Right lung (tissue), 10 donors: ENCODE measurements at places on chromosomes 7 and 10.
A peak's percentile ranks its signal among the peaks of the same experiment; 100 is the strongest.

DNA sequence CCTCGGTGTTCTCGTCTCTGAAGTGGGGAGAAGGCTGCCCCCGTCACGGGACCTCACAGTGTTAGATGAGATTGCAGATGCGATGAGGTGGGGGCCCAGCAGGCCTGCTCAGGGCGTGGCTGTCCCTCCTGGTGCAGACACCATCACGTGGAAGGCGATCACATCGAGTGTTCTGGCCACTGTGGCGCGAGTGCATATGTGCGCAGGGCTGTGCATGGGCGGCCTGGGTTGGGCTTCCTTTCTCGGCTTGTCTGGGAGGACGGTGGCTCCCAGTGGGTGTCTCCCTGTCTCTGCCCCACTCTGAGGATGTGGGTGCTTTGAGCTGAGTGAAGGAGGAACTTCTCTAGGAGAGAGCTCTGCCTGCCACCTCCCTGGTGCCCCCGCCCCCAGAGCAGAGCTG, 83.1 kb downstream of the LHPP start:
- DNase-seq, result no peak

DNA sequence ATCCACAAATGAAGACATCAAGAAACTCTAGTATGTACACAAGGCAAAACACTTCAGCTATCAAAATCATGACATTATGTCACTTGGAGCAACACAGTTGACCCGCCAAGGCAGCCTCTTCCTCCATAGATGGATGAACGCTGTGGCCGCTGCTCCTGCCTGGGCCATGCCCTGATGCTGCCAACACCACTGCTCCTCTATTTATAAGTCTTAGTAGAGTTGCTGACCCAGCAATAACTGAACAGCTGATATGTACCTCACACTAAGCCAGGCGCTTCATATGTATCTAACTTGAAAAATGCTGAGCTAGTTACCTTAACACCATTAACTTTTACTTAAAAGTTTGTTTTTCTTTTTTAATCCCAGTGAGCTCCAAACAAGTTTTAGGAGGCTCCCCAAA, 131.9 kb downstream of the LYZL1 start:
- no peak for DNase-seq

DNA sequence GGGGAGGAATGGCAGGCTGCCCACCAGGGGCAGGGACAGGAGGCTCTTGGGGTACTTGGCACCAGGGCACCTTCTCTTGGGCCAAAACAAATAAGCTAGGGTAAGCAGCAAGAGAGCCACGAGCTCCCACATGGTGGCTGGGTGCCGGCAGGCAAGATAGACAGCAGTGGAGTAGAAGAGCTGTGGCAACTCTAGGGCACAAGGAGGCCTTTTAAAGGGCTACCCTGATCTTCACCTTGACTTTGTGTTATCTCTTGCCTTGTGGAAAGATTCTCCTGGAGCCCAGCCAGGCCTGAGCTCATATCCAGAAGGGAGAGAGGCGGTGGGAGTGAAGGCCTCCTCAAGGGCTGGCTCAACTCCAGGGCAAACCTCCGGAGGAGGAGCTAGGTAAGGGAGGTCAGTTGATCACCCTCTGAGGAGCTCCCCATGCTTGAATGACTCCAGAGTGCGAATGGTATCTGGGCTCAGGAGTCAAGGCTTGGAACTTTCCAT, at the start of gene CYP17A1:
Gene CYP17A1, minus strand, starts transcription at position 184 of the 492 bp plus-strand sequence. Its CDS starts 52 bp downstream, at position 132.
- DNase-seq, result no peak

GRCh38 chr7:34835901-34836600, 178.0 kb downstream of the NPSR1 start:
- no peak for DNase-seq

- DNase-seq, result no peak
Measured at GRCh38 chr7:85025312-85025756, 161.5 kb downstream of the SEMA3D start.

- DNase-seq, result peak; percentile 59
Measured at GRCh38 chr7:6160191-6160623, 112.2 kb downstream of the CYTH3 start.

DNA sequence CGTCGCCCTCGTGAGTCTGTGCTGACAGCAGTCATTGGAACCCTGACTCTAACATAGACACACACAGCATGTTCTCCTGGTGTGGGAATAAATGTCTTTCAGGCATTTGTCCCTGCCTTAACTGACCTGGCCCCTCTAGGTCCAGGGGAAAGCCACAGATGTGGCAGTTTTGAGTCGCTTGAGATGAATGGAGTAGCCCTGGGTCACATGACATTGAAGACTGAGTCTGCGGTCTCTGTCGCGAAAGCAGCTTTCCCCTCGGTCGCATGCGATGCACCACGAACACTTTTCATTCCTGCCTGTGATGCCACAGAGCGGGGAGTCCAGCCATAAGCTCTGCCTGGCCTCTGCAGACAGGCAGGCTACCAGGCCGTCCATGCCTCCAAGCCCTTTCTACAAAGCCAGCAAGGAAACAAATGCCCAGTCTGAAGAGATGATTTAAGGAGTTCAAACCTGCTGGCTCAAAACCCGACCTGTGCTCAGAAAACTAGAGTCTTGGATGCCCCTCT, 172.3 kb downstream of the WDR37 start:
- no peak for DNase-seq

GRCh38 chr10:98694883-98695282, 248.1 kb upstream of the HPS1 start:
- DNase-seq, result no peak

GRCh38 chr7:20350518-20350951, 19.8 kb downstream of the ITGB8 start:
- no peak for DNase-seq

GRCh38 chr10:12730809-12731519, 270.5 kb downstream of the CCDC3 start:
- no peak for DNase-seq

- DNase-seq, result no peak
Measured at GRCh38 chr10:114313139-114313538, 74.1 kb downstream of the VWA2 start.

- DNase-seq, result no peak
Measured at GRCh38 chr7:128886391-128887168, 23.9 kb downstream of the ATP6V1F start.

DNA sequence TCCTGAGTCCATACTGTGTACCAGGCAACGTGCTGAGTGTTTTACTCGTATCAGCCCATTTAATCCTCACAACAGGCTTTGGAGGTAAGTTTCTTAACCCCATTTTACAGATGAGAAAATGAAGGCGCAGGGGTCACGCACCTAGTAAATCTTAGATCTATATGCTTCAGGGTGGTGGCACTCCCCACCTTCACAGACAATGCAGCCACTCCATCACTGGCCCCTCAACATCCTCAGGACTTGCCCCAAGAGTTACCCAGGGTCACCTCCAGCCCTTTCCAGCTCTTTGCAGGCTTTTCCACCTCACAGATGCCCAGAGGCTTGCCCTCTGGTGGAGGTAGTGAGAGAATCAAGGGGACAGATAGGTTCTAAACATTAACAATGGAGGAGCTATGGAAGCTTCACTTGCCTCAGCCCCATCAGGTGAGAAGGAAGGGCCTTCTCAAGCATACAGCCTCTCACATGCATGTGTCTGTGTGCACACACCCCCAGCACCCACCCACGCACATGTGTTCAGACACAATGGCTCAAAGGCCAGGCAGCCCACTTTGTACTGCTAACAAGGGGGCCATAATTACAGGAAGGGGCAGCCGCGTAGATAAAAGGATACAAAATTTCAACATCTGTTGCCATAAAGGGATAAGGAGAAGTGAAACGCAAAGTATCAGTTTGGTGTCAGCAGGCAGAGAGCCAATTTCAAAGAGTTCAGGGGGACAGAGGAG, 29.1 kb downstream of the DPCD start:
- DNase-seq, result no peak

- no peak for DNase-seq
Measured at GRCh38 chr10:59079386-59080226, 96.8 kb upstream of the PHYHIPL start.

DNA sequence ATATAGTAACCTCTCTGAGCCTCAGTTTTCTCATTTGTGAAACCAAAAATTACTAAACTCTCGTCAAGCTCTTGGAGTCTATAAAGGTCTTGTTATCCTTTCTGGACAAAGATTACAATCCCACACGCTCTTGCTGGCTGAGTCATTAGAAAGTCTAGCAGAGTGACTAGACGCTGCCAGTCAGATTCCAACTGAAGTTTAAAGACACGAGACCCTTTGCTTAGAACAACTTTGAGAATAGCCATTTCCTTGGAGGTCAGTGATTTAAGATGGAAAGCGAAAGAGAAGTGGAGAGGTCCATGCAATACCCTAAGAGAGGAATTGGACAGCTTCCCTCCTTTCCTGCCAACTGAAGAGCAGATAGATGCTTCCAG, 119.5 kb downstream of the APBB1IP start:
- DNase-seq, result no peak

GRCh38 chr7:2928613-2929311, 84.7 kb upstream of the GNA12 start:
- no peak for DNase-seq

DNA sequence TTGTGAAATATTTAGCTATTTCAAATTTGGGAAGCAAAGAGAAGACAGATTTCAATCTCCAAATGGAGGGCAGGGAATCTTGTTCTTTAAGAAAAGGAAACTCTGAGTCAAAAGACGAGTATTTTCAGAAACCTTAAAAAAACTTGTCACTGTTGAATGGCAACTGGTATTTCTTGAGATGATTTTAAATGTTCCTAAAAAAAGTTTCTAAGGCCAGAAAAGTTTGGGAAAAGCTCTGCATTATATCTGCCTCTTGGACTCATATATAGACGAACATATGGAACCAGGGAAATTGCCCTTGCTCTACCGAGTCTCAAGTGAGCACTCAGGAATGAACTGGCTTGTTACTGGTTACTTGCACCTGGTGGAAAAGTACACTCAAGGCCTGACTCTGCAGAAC, 69.5 kb downstream of the ADAM22 start:
- DNase-seq, result no peak

- DNase-seq, result no peak
Measured at GRCh38 chr10:124177180-124177518, 83.8 kb upstream of the CHST15 start.

DNA sequence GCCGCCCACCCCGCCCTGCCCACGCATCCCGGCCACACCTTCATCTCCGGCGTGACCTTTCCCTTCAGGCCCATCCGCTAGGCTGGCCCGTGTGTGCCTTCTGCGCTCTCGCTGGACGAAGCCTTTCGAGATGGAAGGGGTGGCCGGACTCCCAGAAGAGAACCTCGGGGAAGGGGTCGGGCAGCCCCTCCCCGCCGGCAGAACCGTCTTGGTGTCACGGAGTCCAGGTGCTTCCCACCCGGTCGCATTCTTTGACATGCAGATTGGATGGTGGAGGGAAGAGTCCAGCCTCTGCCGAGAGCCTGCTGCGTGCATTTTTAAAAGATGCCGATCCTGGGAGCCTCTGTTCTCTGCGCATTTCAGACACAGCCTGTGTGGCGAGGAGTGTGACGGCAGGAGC, 7.3 kb upstream of the ZNF853 start:
- DNase-seq, result no peak

DNA sequence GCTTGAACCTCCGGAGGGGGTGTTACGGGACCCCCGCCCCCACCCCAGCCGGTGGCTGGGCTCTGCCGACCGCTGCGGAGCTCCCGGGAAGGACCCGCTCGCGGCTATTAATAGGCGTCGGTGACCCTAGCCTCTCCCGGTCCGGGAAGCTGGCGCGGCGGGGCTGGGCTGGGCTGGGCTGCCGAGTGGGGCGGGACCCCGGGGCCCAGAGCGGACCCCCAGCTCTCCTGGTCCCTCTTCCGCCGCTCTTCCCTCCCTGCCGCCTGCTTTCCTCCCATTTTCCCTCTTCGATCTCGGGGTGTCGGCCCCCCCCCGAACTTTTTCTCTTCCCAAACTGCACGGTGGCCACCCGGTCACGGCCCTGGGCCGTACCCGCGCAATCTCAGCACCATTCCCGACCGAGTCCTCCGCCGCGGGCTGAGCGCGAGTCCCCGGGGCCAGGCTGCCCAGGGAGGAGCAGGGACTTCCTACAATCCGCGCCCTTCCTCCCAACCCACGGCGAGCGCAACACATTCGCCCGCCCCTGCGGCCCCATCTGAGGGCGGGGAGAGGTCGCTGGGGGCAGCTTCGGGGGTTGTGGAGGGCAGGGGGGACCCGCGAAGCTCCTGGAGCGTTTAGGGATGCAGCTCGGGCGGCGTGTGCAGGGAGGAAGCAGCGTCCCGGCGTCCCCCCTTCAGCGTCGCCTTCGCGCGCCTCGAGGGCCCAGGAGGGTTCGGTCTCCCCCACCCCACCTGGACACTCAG, 3.1 kb upstream of the ELFN1 start:
- no peak for DNase-seq

DNA sequence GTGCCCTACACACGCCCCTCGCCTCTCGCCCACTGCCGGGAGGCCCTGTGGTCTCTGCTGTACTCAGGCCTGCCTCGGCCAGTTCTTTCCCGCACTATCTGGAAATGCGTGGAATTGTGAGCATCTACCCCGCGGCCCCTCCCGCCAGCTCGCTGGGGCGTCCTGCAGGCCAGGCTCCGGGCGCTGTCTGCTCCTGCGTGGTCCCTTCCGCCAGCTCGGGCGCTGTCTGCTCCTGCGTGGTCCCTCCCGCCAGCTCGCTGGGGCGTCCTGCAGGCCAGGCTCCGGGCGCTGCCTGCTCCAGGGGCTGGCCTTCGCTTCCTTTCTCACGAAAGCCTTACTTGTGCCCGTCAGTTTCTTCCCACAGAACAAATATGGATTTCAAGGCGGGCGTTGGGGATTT, 14.9 kb downstream of the GET4 start:
- DNase-seq, result no peak

- DNase-seq, result no peak
Measured at GRCh38 chr10:71658467-71658745, 61.2 kb downstream of the C10orf105 start.

GRCh38 chr10:46555713-46556514, 544 bp downstream of the GPRIN2 start:
- DNase-seq, result no peak

DNA sequence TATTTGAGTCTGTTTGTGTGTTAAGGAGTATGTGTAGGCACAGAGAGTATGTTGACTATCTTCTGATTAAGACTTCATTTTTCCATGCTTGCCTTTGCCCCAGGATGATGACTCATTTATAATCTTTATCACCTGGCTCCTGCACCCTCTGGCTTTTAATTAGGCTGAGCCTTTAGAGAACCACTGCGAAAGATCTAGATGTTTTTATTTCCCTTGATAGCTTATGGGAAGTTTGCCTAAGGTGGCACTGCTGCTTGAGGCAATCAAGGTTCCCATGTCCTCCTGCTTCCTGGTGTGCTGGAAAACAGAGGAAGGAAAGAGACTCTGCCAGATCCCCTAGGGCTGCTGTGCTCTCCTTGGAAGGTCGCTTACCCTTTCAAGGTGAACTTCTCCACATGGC, 114.6 kb downstream of the ARL4A start:
- DNase-seq, result no peak

GRCh38 chr10:3357737-3358136, 185.2 kb upstream of the PITRM1 start:
- DNase-seq, result no peak

DNA sequence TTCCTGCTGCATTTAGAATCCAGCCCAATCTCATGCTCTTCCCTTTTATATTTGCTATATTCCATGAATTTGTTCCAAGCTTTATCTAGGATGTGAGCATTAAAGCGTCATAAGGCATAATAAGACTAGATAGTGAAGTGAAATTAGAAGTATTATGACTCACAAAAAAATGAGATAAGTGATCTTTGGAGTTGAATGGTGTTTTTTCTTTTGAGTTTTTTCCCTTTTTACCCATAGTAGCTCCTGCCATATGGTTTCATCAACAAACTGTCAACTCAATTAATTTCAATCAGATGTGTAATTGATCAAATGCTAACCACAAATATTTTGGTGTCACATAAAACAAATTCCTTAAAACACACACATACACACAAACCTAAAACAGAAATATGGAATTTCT, 17.0 kb downstream of the KLHDC10 start:
- no peak for DNase-seq
